ENCODE measurements at places on chromosomes 2 and 18. TPM values are rescaled to one million over a fixed set of nuclear protein-coding genes. Genes with fewer than 3 reads are reported as not detected.

DNA sequence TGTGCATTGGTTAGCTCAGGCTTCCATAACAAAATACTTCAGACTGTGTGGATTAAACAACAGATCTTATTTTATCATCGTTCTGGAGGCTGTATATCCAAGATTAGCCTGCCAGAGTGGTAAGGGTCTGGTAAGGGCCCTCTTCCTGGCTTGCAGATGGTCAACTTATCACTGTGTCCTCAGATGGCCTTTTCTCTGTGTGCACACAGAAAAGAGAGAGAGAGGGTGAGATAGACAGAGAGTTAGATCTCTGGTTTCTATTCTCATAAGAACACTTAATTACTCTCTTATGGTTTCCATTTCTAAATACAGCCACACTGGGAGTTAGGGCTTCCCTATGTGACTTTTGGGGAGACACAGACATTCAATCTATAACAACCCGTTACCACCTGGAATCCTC lies 1003.5 kb downstream of the TSN start:
- DNase-seq: no peak

DNA sequence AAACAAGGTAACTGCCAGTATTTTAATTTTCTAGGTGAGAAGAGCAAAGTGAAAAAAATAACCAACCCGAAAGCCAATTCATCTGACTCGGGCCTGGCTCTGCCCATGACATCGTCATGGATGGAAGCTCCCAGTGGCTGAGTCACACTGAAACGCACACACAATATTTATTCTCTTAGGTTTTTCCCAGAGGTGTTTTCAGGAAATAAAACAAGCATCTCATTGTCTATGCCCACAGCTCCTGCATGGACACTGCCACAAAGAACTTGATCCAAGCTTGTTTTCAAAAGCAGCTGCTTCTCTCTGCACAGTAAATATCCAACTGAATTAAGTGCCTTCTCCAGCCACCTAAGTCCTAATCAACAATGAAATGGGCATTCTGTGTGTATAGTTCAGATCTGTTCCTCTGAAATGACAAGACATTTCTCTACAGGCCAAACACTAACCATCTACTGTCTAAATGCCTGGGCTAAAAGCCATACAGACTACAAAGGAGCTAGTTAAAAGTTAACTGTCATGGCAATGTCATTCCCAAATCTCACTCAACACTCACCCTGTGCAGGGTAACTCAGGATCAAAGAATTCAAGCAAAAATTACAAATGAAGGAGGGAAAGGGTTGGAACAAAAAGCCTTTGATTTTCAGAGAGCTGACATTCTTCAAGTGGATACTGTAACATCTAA lies 62.9 kb downstream of the RPL31 start:
- peak; percentile 41 for DNase-seq

- no peak for DNase-seq
These were observed 2.0 kb upstream of the TEX44 start for GRCh38 chr2:231590614-231591013.

DNA sequence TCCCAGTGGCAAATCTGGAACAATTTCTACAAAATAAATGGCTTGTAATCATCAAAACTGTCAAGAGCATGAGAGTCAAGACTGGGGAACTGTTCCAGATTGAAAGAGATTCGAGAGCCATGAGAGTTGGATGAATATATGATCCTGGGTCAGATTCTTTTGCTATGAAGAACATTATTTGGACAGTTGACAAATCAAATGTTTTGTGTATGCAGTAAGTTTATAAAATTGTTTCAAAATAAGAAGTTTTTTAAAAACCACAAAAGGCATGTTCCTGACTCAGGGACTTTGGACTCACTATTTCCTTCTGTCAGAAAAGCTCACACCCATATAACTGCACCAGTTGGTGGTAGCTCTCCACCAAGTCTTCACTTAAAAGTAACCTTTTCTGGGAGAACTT lies 38.5 kb downstream of the ROCK2 start:
- peak; percentile 92 for DNase-seq

DNA sequence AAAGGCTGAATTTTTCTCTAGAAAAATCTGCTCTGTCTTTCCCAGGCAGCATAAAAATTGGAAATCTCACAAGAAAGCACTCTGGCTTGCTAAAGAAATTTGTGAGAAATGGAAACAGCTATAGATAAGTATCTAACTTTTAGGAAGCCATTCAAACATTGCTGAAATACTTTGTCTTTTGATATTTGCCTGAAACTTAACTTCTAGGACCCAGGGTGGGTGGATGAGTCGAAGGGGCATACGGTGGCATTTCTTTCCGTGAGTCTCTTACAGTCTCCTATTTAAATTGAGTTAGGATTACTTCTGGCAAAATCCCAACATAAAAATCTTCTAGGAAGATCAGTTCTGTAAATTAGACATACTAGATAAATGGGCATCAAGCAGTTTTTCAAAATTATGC lies 532 bp upstream of the COL3A1 start:
- DNase-seq: no peak

GRCh38 chr2:201200345-201200744 lies 17.4 kb downstream of the CASP10 start:
- DNase-seq: no peak

- DNase-seq: peak; percentile 61
These were observed 23.7 kb upstream of the CD28 start for GRCh38 chr2:203682688-203683130.

GRCh38 chr2:236670235-236670620 lies 100.6 kb downstream of the ACKR3 start:
- no peak for DNase-seq

FAHD2A gene
- polyA plus RNA-seq: 34.0 TPM
